Activated CD4-positive, alpha-beta T cell treated with anti-CD3 and anti-CD28 coated beads, Interleukin-2, amount 10 ng/mL, durations not matched to agents 7 days and 5 days (primary cell): ENCODE measurements at places on chromosomes 16 and 17.

- no peak for DNase-seq
Observed at GRCh38 chr17:57832314-57833178, 17.3 kb downstream of the MRPS23 start.

GRCh38 chr16:58047557-58048348 lies 22.2 kb downstream of the MMP15 start:
- DNase-seq, result no peak

- DNase-seq, result no peak
Observed at GRCh38 chr17:34307110-34307509, 12.1 kb upstream of the CCL8 start.

DNA sequence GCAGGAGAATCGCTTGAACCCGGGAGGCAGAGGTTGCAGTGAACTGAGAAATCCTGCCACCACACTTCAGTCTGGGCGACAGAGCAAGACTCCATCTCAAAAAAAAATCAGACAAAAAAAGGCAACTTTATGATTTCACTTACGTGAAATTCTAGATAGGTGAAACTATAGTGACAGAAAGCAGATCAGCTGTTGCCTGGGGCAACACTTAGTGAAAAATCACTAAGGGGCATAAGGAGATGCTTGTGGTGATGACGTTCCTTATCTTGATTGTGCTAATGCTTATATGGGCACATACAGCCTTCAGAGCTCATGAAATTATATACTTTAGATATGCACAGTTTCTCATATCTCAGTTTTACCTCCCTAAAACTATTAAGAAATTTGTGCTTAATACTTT lies 41.6 kb upstream of the SLC5A10 start:
- no peak for DNase-seq
